Hindlimb muscle (tissue), 1 donor: ENCODE measurements at places on chromosomes 1 and 21. TPM values are rescaled to one million over a fixed set of nuclear protein-coding genes. Genes with fewer than 3 reads are reported as not detected.

- DNase-seq, result peak; percentile 47
Measured at GRCh38 chr21:45887120-45887611, 94.4 kb upstream of the COL6A1 start.

DNA sequence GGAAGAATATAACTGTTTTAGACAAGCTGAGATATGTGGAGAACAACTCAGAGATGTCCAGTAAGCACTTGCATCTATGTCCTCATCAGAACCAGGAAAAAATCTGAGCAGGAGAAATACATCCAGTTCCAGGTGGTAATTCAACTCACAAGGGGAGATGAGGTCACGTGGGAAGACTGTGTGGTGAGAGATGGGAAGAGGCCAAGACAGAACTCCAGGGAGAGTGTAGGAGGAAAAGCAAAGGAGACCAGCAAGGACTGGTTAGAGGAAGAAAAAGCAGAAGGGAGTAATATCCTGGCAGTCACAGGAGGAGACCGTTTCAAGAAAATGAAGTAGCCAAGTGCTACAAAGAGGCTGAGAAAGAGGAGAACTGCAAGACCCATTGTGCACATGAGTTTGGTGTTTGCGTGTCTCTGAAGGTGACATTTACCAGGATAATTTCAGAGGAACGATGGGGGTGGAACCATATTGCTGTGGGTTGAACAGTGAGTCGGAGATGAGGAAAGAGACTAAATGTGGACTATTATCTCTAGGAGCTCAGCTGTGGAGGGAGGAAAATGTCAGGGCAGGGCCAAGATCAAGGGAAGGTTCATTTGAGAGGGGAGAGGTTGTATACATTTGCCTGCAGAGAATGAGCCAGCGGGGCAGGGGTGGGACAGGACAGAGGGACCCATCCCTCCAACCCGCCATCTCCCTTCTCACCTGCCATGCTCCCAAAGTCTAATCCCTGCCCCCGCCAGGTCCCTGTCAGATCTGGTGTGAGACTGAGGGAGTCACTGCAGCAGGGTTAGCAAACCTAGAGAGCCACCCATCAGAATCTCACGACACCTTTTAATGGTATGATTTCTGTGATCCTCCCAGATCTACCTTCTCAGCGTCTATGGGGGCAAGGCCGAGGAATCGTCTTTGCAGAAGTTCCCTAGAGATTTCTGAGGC, 24.9 kb downstream of the SUSD4 start:
- DNase-seq, result no peak

DNA sequence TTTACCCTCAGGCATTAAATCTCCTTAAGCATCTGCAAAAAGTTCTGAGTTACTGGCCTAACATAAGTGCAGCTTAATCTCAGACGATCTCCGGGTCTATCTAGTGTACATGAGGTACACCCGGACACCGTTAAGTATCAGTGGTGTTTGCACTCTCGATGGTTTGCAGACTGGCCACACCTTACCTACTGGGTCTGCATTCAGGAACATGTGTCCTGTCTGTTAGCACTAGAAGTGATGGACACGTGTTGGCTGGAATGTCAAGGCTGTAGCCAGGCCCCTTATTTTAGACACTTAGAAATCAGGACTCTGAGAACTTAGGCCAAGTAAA, 783 bp upstream of the AGL start:
- DNase-seq, result no peak

Gene CCDC24
- polyA plus RNA-seq, result 1.9 TPM
